ENCODE measurements at places on chromosomes 5 and 9. TPM values are rescaled to one million over a fixed set of nuclear protein-coding genes. Genes with fewer than 3 reads are reported as not detected.

DOLK gene
- total RNA-seq = 24.6 TPM

GRCh38 chr5:159993194-159993593 is 15.7 kb upstream of the TTC1 start:
- no peak for DNase-seq

LURAP1L gene
- 56.5 TPM for total RNA-seq

NUTM2G gene
- not detected for total RNA-seq

SAXO1 gene
- not detected for total RNA-seq
